ENCODE measurements at places on chromosomes 6 and 20.

DNA sequence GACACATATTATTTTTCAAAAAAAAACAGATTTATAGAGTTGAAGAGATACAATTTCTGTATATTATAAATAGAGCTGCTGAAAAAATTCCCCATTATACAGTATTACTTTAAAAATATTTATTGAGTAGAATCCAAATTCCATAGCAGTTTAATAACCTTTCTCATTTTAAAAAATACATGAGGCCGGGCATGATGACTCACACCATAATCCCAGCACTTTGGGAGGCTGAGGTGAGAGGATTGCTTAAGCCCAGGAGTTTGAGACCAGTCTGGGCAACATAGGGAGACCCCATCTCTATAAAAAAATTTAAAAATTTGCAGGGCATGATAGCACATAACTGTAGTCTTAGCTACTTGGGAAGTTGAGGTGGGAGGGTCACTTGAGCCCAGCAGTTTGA lies 13.0 kb downstream of the ATRN start:
- no peak for DNase-seq

DNA sequence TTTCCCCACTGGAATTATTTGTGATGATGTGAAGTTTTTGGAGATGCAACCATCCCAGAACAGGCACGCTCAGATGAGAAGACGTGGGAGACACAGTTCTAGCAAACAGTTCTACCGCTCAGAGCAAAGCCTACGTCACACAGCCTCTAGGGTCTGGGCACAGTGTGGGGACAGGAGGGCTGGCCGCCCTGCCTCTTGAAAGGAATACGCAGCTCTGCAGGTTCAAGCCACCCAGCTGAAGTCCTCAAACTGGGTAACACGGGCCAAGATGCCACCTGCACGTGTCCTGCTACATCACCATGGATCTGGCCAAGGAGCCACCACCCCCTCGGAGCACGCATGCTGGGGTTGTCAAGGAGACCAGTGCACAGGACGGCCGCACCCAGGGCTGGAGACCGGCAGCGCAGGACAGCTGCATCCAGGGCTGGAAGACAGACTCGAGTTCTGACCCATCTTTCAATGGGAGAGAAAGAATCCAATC lies 75.0 kb downstream of the NOL4L start:
- no peak for DNase-seq

DNA sequence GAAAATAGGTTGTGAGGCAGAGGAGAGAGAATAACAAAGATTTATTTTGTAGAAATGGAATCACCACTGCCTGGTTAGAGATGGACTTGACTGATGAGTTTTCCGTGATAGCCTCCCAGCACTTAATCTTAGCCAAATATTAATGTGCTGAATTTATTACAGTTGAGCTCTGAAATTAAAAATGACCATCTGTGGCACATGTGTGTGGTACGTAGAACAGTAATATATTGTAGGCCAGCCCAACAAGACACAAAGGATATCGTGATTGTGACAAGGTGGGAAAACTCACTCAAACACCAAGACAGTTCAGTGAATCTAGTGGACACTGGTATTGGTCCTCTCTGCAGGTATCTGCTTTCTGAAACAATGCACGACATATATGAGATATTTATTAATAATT lies 119.4 kb downstream of the HAO1 start:
- no peak for DNase-seq

- DNase-seq = no peak
Measured at GRCh38 chr6:23371132-23371915, 754.7 kb upstream of the NRSN1 start.

DNA sequence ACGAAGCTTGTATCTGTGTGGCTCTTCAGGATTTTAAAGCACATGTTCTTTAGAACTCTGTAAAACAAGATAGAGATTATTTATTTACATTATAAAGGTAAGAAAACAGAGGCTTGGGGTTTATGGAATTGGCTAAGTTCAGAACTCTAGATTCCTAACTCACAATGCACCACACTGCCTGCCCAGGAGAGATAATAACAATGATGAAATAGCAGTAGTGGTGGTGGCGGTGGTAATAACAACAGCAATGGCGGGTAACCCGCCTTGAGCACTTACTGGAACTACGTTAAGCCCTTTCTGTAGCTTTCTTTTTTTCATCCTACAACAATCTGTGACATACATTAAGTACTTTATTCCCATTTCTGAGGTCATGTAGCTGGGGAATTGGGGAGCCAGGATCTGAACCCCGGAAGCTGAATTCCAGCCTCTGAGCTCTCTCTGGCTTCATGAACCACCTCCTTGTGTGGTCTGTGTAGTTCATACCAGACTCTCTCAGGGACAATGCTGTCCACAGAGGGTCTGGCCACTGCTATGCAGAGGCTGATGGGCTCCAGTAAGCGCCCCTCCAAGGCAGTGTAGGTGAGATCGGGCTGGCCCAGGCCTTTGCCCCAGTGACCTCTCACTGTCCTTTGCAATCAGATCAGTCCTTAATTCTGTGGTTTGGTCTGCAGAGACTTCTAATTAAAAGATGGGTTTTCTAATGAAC lies 260.9 kb downstream of the SLC24A3 start:
- no peak for DNase-seq

All from stimulated activated CD8-positive, alpha-beta memory T cell treated with anti-CD3 and anti-CD28 coated beads, Interleukin-4, amount 100 ng/mL, for 1 hour (primary cell).